ENCODE measurements at places on chromosomes 5 and 9.

- DNase-seq, result no peak
These were observed 18.9 kb downstream of the ZNF169 start for GRCh38 chr9:94277885-94278536.

- no peak for DNase-seq
These were observed 127.1 kb downstream of the DAB2IP start for GRCh38 chr9:121778252-121779225.

DNA sequence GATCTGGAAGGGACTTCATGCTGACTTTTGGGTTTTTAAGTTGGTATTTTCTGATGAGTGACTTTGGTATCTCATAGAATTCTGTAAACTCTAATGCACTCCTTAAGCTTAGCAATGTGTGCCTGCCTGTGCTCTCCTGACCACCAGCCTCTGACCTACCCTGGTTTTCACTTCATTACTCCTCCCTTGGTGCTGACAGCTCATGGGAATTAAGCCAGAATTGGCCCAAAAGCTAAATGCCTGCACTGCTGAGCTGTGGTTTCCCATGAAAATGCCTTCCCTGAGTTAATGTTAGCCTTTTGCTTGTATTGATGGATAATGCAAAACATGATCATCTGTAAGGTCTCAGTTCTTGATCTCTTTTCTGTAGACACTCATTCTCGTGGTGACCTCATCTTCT lies 308.0 kb downstream of the DOCK8 start:
- DNase-seq, result no peak

DNA sequence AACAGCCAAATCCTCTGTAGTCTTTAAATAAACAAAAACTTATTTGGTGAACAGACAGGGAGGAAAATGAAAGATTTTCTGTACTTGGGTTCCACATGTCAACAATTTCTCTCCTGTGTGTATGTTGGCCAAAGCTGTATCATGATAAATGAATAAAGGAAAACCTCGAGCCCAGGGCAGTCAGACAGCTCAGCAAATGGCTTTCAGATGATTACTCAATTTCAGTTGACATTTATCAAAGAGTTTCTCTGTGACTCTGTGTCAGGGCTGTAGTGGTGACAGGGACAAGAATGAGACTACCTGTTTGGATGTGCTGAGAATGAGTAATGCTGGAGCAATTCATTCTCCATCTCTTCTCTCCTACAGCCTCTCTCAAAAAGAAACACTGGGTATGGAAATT lies 45.7 kb upstream of the PTGS1 start:
- DNase-seq, result no peak

GRCh38 chr5:109900911-109901627 lies 211.3 kb downstream of the MAN2A1 start:
- no peak for DNase-seq

DNA sequence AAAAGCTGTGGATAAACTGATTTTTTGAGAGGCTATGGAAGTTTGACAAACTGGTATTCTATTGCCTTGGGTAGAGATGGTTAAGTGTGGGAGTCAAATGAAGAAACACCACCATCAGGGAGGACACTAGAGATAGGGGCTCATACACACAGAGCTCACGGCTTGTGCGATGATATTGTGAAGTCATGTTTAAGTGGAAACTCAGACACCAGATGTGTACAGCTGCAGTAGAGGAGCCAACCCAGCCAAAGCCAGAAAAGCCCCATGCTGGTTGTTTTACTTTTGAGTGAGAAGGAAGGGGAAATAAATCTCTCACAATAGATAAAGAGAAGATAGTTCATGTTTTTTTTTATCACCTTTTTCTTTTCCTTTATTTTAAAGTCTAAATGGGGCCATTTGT lies 377.7 kb downstream of the DMRT2 start:
- no peak for DNase-seq

DNA sequence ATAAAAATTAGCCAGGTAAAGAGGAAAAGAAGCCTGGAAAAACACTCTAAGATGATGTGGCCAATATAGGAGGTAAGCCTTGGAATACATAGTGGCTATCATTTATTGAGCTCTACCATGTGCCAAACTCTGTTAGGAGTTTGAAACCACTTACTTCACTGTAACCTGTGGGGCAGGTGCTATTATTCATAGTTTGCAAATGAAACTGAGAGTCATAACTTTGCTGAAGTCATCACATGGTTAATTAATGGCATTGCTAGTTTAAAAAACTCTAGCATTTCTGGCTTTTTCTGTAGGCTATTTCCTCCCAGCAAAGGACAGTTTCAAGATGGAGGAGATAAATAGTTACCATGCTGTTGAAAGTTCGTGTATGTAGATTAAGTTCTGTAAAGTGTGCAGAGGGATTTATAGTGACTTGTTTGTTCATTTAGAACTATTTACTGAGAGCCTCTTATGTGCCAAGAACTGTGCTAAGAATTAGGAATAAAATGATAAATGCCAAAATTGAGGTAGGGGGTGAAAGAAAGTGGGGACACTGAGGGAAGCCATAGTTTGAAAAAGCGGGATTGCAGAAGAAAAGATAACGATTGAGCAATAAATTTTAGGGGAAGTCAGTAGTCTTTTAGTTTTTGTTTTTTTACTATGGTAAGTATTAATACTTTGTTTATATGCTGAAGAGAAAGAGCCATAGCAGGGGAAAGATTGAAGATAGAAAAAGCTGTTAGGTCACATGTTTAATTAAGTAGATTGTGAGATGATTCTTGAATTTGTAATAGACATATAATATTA lies 57.2 kb downstream of the WDR70 start:
- DNase-seq, result no peak

DNA sequence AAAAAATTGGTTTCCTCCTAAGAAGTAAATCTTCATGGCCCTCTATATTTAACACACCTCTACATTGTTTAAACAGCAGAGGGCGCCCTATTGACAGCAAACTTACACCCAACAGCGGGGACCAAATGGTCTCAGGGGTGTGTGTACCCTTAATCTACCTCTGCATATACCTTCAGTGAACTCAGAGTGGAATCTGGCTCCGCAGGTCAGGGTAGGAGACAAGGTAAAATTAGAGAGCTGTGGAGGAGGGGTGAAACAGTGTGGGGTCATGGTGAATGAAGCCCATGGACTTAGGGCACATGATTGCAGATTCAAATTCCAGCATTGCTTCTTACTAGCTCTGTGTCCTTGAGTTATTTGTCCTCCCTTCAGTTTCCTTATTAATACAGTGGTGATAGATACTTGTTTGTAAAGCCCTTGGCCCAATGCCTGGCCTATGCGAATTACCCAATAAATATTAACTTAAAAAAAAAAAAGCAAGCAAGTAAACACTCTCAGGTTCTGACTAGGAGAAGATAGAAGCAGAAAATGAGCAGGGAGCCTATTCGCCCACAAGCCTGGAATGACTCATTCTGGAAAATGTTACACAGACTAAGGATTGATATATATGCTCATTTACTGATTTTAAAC lies 122.9 kb downstream of the CAVIN4 start:
- no peak for DNase-seq

DNA sequence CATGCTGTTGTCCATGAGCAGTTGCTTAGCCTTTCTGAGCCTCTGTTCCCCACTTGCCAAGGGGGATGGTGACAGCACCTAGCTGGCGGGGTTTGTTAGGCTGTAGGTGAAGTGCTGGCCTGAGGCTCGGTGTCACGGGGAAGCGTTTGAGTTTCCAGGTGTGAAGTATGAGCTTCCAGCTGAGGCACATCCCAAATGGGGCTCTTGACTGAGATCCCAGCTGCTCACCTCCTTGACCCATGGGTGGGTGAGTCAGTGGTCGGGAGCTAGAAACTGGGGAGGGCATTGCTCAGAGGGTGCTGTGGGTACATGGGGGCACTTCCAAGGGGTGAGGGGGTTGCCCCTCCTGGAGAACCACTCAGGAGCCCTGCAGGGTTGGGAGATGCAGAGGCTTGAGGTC lies 26.4 kb upstream of the RNF130 start:
- DNase-seq, result no peak

DNA sequence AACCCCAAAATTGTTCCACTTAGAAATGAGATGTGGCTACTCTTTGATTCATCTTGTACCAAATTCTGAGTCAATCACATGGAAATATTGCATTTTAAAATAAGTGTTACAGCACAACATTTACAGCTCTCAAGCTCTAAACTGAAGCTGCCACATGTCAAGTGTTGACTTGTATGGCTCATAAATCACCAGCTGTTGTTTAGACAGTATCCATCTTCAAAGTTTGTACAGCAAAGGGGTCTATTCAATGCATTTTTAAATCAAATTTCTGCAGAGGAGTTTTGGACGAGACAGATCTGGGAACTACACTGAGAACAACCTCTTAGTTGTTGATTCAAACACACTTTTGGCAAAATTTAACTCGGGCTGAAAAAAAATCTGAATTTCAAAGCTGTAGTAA lies 31.4 kb downstream of the CHSY3 start:
- no peak for DNase-seq

- no peak for DNase-seq
These were observed 90.0 kb downstream of the ARRDC3 start for GRCh38 chr5:91293131-91293530.

DNA sequence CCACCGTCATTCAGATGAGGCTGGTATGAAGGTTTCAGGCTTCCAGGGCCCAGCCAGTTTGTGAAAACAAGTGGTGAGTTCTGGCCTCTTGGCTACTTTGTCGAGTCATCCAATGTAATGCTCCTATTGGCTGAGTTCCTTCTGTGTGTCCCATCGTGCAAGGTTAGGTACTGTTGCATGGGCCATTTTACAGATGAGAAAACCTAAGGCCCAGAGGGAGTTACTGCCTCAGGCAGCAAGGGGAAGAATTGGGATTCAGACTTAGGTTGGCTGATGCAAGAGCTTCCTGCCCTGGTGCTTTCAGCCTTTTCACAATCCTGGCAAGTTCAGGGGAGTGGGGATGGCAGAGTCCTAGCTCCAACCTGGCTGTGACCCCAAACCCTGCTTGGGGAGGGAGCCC lies 17.4 kb upstream of the PITX1 start:
- DNase-seq, result no peak

DNA sequence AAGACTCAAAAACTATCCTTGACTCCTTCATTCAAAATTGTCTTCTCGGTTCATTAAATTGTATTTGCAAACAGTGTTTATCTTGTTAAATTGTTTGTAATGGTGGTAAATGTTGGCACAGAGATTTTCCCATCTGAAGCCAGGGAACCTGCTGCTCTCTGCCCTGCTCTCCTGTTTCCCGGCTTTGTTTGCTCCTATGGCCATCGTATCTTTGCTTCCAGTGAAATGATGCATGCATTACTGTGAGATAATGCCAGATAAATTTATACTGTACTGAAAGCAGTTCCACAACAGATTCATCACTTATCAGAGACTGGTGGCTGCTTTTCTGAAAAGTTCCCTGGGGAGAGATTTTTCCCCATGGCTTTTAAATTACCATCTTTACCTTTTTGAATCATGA lies 81.4 kb downstream of the CD180 start:
- DNase-seq, result no peak
